ENCODE measurements at places on chromosomes 1 and 21.

GRCh38 chr1:35340519-35340918 lies 72.0 kb downstream of the ZMYM4 start:
- no peak for DNase-seq

GRCh38 chr1:244918421-244919319 lies 54.3 kb upstream of the HNRNPU start:
- DNase-seq: no peak

DNA sequence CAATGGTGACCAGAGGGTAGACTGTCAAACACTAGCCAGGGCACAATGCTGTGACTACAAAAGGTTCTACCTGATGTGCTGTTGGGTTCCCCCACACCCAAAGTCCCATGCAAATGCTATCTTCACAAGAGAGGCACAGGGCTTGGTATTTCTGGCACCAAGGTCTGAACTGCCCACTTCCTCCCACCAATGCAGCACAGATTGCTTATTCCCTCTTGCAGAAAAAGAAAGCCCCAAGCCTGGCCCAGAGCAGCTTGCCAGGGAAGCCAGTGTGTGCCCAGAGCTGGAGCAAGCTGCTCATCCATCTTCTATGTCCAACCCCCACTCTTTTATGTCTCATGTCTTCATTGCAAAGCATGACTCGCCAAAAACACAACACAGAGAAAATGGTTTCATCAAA lies 149.4 kb upstream of the CAMK1G start:
- DNase-seq: no peak

- peak; percentile 59 for DNase-seq
These were observed 34.1 kb downstream of the OR2G3 start for GRCh38 chr1:247639381-247639981.

DNA sequence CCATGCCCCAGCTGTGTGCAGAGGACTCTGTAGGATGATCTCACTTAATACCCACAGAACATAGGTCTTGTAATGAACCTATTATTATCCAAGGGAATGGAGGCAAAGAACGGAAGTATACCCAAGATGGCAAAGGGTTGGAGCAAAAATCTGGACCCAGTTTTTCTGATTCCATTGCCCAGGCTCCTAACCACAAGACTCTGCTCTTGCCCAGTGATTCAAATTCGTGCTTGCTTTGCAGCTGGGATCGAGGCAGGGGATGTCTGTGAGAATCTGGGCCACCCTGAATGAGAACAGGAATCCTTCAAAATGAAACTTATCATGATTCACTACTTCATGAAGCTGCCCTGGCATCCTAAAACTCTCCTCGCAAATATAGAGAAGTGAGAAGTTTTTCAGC lies 97.5 kb upstream of the KCNJ6 start:
- DNase-seq: no peak

DNA sequence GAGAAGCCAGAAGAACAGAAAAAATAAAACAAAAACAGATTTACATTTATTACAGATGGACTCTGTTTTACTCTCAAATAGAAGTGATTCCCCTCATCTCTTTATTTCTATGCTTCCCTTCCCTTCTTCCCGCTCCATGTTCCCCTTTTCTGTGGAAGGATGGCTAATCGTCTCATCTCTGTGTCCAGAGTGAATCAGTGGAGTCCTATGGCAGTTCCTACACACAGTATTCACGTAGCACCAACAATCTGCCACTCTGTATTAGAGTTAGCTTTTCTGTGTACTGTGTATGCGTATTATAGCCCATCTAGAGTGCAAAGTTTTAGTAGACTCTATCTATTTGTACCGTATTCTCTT lies 6.8 kb upstream of the ERO1B start:
- DNase-seq: no peak

GRCh38 chr1:207941665-207942064 lies 30.7 kb upstream of the CD34 start:
- DNase-seq: peak; percentile 72

GRCh38 chr1:162067466-162067865 lies 2.0 kb upstream of the NOS1AP start:
- no peak for DNase-seq

DNA sequence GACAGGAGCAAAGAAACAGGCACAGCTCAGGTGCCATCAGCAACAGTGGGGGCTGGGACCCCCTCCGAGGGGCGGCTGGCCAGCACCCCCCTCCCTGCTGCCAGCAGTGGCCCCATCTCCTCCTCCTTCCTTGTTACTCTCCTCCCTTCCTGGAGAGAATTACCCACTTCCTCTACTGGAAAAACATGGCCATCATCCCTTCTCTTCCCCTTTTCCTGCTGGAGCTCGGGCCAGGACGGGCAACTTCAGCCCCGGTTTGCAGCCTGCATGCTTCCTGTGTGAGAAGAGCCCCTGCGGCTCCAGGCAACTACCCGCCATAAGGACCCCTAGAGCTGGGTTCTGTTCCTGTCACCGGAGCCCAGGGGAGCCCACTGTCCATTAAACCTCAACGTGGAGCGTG lies 17.6 kb downstream of the MEGF6 start:
- DNase-seq: no peak

DNA sequence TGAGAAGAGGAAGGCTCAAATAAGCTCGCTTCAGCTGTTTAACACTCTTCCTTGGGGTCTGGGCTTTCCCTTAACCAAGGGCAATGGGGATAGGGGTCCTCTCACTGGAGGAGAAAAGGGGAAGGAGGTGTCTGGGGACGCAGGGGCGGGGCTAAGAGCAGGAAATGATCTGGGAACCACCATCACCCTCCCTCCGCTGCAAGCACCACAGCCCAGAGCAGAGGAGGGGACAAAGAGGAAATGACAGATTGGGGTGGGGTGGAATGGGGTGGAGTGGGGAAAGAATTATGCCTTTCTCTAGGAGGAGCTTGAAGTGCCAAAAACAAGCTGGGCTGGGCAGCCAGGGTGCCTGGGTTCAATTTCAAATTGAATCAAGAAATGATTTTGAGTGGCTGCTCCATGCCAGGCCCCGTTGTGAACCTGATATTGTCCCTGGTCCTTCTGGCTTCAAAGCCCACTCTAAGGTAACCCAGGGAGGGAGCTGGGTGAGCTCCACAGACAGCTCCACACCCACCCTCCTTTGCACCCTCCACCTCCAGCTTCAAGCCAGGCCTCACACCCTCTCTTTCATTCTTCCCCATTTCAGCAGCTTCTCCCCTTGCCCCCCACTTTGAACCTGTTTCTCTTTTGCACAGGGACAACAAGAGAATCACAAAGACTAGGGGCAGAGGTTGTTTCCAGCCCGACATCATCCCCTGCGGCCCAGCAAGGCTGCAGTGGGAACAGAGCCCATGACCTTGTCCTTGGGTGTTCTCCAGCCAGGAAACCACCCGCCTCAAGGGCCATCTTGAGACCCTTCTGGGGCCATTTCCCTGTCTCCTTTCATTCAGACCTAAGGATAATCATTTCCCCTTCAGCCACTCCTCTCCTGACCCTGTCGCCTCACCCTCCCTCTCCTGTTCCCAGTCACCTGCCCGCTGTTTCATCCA lies 1.1 kb downstream of the ARHGAP30 start:
- peak; percentile 83 for DNase-seq

DNA sequence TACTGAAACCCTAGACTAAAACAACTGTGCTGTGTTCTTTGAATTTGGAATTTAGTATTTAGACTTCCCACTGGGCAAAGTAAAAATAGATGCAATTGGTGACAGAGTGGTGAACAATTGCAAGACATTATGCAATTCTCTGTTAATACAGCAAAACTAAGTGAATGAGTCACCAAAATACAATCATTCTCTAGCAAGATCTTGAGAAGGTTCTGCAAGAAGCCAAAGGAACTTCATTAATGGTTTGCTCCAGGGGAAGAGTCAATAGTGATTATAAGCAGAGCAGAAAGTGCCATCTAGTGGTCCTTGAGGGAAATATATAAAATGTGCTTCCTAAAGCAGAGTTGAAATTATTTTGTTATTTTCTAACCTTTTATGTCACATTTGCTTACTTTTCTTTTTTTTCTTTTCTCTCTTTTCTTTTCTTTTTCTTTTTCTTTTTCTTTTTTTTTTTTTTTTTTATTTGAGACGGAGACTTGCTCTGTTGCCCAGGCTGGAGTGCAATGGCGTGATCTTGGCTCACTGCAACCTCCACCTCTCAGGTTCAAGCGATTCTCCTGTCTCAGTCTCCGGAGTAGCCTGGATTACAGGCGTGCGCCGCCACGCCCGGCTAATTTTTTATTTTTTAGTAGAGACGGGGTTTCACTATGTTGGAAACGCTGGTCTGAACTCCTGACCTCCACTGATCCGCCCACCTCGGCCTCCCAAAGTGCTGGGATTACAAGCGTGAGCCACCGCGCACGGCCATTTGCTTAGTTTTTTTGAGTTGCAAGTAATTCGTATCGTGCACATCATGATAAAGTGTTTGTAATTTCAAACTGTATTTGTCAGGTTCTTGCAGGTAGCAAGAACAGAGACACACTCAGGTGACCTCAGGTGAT lies 99.2 kb downstream of the CTH start:
- DNase-seq: no peak

GRCh38 chr21:41222247-41223068 lies 54.5 kb downstream of the BACE2 start:
- no peak for DNase-seq

DNA sequence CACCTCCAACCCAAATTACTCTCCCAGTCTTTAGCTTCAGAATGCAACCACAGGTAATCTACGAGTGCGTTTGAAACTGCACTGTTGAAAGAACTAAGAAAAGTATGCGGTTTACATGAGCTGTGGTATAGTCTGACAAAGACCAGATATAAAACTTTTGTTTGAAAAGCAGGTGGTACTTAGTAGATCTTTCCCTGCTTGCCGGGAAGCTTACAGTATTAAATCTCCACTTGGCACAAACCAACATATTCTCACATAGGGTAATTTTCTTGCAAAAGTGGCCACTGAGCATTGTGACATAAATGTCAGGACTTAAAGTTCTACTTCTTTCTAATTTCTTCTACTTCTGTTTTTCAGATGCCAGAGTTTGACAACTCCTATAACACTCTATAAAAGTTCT lies 8.4 kb downstream of the RGS2 start:
- no peak for DNase-seq

GRCh38 chr1:196074182-196074581 lies 534.1 kb downstream of the KCNT2 start:
- DNase-seq: no peak

DNA sequence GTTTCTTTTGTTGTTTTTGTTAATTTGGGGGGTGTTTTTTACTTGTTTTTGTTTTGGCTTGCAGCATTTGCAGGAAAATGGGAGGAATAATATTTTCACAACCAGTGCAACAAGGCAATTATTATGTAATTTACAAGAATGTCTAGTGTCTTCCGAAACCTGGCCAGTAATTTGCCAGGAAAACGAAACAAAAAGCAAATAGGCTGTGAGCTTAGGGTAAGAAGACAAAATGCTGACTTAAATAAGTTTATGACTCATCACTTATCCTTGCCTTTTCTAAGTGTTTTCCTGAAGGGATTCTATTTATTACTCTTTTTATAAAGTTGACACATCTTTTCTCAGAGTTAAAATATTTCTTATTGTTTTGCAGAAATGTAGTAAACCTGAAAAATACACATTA lies 49.8 kb downstream of the KCNT2 start:
- DNase-seq: no peak

DNA sequence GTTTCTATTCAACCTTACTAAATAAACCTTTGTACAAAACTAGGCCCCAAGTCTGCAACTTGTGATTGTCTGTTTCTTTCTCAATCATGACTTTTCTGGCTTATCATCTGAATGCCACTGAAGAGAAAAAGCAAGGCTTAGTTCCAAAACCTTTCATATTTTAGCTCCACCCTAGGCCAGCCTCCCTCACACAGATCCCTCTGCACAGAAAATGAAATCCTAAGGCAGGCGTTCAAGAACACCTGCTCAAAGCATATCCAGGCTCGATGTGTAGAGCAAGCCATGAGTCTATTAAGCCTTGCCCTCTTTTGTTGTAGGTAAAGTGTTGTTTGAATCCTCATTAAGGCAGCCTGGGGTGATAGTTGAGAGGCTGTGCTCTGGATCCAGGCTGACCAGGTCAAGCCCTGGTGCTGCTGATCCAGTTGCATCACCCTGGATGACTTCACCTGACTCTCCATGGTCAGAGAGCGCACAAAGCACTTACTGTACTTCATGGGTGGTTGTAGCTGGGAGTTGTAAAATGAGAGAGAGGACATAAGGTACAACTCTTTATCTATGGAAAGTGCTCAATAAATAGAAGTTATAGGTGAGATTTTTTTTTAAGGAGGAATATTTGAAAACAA lies 39.0 kb downstream of the FYB2 start:
- DNase-seq: no peak

- DNase-seq: no peak
These were observed 37.1 kb upstream of the TRIM67 start for GRCh38 chr1:231124746-231125145.

- no peak for DNase-seq
These were observed 2.0 kb upstream of the FAM131C start for GRCh38 chr1:16075337-16076030.

GRCh38 chr21:33039536-33039935 lies 13.8 kb downstream of the OLIG2 start:
- no peak for DNase-seq

DNA sequence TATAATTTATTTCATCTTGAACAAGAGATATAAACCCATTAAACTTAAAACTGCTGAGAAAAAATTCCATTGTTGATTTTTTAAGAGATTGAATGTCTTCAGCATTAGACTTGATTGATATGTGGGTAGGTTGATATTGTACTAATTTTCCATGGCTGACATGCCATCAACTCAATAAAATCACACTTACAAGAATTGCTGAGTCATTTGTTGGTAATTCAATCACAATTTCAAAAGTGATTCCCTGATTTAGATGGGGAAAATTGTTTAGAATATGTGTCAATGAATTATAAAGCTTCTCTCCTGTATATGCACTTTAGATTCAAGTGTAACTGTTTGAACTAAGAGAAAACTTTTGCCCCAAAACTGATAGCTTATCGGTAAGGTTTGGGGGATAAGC lies 223.5 kb upstream of the NCAM2 start:
- DNase-seq: no peak

DNA sequence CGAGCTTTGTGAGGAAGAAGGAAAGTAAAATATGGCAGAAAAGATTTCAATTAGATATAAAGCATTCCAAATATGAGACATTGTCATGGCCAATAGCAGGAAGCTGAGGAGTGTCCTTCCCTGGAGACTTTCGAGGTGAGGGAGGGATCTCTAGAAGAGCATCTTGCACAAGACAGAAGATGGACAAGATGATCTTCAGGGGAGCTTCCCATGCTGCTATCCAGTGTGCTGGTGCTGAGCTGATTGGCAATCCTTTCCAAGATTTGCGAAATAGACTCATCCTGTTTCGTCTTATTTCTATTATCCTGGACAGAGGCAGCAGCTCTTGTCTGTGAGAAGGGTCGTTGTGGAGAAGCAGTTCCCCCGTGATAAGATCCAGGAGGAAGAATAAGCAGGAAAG lies 342.0 kb upstream of the CAMK1G start:
- DNase-seq: no peak

DNA sequence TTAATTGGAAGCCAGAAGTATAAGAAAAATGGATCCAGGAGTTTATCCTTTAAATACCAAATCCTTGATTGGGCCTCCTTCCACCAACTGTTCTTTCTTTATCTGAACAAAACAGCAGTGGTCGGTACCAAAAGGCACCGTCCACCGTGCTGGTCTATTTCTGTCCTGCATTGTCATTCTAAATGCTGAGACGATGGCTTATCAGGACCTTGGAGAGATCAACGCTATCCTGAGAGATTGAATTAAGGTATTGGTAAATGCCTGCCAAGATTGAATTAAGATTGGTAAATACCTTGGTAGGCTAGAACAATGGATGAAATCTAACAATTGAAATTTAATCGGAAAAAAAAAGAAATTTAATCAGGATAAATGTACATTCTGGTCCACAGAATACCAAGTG lies 73.4 kb upstream of the SOD1 start:
- no peak for DNase-seq

GRCh38 chr21:24976238-24976637 lies 631.0 kb downstream of the MRPL39 start:
- no peak for DNase-seq

All from ureter (tissue), 1 donor.